Nephron progenitor cell (in vitro differentiated cells): ENCODE measurements at places on chromosomes 16 and 17.

DNA sequence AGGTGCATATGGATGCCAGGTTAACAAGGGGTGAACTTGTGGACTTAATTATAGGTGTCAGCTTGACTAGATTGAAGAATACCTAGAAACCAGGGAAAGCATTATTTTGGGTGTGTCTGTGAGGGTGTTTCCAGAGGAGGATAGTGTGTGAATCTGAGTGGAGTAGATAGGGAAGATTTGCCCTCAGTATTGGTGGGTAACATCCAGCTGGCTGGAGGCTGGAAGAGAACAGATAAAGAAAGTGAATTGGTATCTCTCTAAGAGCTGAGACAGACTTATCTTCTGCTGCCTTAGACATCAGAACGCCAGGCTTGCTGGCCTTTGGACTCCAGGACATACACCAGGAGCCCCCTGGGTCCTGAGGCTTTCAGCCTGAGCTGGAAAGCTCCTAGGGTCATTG, 75.2 kb downstream of the CDRT15 start:
- DNase-seq = no peak

- no peak for DNase-seq
Observed at GRCh38 chr17:40209404-40210093, 9.6 kb upstream of the WIPF2 start.

DNA sequence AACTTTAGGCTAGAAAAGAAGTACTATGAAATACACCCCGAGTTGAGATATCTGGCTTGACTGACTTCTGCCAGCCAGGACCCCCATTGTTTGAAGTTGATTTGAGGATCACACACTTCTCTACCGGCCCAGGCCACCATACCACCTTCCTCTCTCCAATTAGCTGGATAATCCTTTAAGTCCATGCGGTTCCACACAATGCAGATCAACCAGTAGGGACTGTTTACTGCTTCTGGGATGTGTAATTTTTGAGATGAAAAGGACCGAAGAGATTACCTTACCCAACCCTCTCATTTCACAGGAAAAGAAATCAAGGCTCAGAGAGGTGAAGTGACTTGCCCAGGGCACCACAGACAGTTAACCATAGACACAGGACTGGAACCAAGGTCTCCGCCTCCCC, 20.5 kb downstream of the ERN1 start:
- no peak for DNase-seq

DNA sequence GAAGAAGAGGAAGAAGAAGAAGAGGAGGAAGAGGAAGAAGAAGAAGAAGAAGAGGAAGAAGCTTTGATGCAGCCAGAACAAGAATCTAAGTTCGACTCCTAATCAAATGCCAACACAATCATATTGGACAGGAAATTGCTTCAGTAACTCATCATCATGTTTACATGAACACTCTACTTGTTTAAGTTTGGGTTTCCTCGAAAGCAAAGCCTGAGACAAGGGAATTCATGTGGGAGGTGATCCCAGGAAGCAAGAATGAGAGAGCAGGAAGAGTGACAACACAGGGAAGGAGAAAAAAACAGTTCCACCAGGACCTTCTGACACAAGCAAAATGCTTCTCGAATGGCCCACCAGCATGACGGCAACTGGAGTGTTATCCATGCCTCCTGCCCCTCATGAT, 279.0 kb downstream of the PMP22 start:
- DNase-seq = no peak

- peak; percentile 77 for DNase-seq
Observed at GRCh38 chr16:3983081-3983520, 102.6 kb upstream of the CREBBP start.

DNA sequence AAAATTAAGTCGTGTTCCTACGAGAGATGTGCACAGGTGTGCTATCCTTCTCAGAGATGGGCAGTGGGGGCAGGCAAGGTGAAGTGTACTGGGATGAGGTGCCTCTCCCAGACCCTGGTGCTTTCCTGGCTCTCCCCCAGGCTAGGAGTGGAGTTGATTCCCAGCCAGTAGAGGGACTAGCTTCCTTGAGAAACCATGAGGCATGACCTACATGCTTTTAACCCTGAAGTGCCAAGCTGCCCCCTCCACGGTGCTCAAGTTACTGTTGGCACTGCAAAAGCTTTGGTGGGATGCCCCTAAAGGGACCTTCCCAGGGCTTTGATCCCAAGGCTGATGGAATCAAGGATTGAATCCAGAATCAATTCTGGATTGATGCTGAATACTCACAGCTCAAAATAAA, 47.0 kb upstream of the SREBF1 start:
- no peak for DNase-seq

DNA sequence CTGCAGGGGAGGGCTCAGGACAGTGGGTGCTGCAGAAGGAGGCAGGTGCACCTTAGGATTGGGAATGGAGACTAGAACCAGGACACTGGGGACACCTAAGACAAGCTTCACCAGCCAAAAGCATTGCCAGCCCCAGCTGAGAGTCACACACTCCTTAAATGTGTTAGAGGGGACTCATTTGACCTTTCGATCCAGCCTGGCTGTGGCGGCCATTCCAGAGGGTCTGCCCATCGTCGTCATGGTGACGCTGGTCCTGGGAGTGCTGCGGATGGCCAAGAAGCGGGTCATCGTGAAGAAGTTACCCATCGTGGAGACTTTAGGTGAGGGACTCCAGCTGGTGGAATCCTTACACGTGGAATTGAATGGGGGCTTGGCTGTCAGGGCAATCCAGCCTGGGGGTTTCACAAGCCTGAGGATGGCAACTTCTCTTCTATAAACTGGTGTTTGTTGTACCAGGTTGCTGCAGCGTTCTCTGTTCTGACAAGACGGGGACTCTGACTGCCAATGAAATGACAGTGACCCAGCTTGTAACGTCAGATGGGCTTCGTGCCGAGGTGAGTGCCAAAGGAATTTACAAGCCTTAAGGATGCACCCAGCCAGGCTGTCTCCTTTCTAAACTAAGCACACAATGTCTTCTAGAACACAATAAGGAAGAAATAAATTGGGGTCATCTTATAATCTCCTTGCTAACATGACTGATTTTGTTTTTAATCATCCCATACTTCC, 65.3 kb downstream of the MEAK7 start:
- DNase-seq = no peak

DNA sequence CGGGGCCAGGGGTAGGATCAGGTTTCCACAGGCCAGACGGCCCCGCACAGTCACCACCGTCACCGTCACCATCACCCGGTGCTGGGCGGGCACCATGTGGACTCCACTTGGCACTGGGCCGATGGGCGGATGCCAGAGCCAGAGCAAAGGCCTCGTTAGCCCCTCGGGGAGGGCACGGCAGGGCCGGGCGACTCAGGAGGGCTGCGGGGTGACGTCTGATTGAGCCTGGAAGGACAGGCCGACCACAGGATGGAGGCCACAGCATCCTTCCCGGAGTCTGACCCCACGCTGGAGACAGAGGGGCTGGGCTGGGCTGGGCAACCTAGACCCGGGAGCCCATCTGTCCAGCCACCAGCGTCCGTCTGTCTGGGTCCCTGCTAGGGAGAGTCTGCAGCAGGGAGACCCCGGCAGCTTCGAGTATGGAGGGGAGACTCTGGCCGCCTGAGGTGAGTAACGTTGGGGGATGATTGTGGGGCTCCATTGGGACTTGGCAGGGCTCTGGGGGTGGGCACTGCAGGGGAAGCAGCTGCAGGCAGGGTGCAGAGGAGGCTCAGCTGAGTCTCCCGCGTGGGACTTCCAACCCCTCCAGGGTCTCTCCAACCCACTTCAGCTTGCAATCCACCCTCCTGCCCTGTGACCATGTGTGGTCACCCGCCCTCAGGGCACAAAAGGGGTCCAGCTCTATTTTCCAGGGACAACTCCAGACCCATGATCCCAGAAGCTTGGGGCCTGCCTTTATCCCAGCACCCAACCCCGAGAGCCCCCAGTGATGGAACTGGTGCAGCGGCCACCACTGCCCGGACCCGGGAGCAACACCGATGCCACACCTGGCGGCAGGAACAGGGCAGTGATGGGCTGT, 22.6 kb downstream of the SLC25A10 start:
- DNase-seq = no peak

DNA sequence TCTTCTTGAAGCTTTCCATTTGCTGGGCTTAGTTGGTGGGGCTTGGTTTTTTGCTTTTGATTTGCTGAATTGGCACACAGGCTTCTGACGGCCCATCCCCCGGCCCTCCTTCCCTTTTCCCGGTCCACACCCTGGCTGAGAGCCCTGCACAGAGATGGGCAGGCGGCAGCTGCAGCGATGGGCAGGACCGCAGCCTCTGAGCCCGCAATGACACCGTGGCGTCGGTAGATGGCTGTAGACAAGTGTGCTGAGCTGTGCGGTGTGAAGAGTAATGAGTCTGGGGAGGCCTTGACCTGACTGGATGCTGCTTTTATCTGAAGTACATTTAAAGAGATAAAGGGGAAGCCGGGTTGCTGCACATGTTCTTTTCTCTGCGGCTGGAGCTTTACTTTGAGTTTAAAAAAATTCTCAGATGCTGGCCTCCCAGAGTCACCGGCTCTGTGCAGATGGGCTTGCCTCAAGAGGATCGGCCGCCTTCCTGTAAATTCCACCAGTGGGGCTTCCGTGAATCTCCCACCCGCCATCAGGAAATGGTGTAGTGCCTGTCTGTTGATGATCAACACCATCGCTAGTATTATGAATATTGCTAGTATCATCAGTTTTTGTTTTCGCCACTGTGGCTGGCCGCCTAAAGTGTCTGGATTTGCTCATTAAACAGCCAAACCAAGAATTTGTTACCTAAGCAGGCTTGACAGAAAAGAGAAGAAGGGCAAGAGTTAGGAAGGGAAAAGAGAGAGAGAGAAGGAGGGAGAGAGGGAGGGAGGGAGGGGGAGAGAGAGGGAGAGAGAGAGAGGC, 245.6 kb upstream of the RBFOX1 start:
- DNase-seq = peak; percentile 69
